ENCODE measurements at places on chromosomes 16 and 17.

DNA sequence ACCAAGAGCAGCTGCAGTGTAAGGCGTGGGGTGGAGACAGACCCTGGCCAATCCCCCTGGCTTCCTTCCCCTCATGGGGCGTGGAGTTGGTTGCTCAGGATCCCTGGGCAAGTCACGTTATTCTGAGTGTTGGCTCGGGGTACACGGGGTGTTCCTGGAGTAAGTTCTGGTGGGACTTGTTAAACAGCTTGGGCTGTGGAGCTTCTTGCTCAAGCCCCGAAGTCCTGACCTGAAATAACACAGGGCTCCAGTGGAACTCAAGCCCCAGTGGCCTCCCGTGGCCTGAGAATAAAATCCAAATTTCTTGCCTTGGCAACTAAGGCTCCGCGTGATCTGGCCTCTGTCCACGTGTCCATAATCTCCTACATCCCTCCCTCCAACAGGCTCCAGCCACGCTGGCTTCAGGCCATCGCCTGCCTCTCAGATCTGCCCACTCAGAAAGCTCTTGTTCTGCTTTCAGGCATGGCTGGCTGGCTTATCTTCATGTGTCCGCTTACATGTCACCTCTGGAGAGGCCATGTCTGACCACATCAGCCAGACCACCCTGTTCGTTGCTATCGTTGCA lies 49.3 kb upstream of the BCO1 start:
- no peak for DNase-seq

DNA sequence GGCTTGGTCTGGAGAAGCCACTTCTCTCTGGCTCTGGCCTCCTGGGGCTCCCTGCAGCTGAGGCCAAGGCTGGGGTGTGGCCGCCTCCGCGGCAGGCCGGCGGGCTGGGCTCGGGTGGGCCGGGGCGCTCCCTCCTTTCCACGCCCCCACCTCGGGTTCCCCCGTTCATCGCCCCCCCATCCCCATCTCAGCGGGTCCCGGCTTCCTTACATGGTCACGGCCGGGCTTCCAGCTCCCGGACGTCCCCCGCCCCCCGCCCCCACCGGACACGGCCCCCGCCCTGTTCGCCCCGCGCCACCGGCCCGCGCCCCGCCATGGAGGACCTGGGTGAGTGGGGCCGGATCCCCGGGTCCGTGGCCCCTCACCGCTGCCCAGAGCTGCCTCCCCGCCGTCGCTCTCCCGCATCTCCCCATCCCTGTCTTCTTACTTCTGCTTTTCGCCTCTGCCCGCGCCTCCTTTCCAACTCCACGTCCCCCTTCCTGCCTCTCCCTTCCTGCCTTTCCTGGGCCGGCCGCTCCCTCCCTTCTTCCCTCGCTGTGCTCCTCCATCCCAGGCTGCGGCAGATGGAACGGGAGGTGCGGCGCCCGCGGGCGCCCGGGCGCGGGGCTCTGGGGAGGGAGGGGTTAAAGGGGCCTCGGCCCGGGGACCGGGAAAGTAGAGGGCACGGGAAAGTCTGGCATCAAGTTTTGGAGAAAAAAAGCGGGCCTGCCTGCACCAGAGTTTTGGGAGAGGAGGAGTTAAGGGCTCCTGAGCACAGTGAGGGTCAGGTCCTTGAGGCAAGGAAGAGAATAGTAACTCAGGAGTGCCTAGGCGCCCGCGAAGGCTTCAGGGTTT lies at the start of gene TGFB1I1:
TGFB1I1 (plus strand) TSS at position 278 of the 834 bp plus-strand sequence; CDS start at position 315, 37 bp downstream.
- DNase-seq: no peak

GRCh38 chr16:58393138-58393504 lies 850 bp downstream of the GINS3 start:
- DNase-seq: no peak

- DNase-seq: peak; percentile 95
Observed at GRCh38 chr17:50289991-50290702, 15.9 kb downstream of the TMEM92 start.

DNA sequence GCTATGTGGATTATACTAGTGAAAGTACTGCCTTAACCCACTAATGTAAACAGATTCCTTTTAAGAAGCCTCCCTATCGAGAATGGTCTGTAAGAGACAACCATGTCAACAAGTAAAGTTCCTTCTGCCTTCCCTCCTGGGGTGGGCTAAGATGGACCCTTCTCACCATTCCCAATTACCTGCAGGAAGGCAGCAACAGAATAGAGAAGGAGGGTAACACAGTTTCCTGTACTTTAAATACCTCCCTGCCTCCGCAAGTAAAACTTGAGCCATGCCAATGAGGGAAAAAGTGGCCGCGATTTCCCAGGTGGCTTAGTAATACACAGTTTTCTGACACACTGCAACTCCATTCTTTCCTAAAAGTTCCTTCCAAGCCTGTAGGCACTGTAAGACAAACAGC lies 45.2 kb downstream of the TOX3 start:
- DNase-seq: no peak

- DNase-seq: no peak
Observed at GRCh38 chr17:56175299-56175955, 22.2 kb downstream of the ANKFN1 start.

Data from SIG-M5 (cell line).